CD4-positive, alpha-beta T cell treated with Interleukin-12 subunit alpha and Interleukin-12 subunit beta, for 1 hour (primary cell): ENCODE measurements at places on chromosomes 1 and 21.

GRCh38 chr1:51236531-51237350 is 668 bp downstream of the RNF11 start:
- DNase-seq = peak; percentile 49

GRCh38 chr21:14500873-14501272 is 45.2 kb downstream of the SAMSN1 start:
- no peak for DNase-seq

DNA sequence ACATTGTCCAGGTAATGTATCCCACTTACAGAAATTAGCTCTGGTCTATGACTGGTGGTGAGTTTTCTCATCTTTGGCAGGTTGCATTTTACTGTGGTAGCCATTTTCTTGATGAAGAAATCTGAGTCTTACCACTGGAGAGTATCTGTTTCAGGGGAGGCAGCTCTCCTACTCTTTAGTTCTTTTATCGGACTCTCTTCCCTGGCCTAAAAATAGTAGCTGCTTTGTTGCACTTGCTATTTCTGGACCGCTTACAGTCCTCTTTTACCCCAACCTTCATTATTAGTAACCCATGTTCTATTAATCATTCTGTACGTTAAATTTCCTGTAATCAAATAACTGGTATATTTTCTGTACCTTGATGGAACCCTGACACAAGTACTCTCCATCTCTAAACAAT is 720.8 kb downstream of the PLA2G4A start:
- DNase-seq = no peak

DNA sequence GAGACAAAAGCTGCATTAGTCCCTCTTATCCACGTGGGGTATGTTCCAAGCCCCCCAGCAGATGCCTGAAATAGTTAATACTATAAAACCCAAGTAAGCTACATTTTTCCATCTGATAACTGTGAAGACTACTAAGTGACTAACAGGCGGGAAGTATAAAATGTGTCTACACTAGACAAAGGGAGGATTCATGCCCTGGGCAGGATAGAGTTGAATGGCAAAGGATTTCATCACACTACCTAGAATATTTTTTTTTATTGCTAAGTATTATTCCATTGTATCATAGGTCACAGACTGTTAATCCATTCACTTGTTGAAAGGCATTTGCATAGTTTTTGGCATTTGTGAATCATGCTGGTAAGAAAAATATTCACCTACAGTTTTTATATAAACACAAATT is 26.4 kb upstream of the CFHR4 start:
- no peak for DNase-seq

DNA sequence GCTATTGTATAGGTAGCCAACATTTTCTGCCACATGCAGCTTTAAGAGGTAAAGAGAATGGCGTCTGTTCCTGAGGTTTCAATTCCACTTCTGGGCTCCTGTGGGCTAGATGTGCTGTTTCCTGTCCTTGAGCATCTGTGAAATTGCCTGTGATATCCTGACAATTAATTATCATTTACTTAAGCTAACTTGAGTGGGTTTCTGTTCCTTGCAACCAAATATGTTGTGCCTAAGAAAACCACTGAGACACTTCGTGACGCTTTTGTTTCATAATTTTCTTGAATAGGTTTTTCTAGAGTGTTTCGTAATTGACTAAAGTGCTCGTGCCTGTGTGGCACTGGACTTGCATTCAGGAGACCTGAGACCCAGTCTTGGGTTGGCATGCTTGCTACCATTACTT is 127.3 kb upstream of the POU3F1 start:
- peak; percentile 1 for DNase-seq

- DNase-seq = no peak
Observed at GRCh38 chr21:30408782-30409494, 13.1 kb downstream of the KRTAP13-1 start.

GRCh38 chr1:51381964-51382363 is 51.6 kb upstream of the TTC39A start:
- DNase-seq = no peak

GRCh38 chr1:10960411-10961299 is 51.8 kb upstream of the TARDBP start:
- peak; percentile 76 for DNase-seq

DNA sequence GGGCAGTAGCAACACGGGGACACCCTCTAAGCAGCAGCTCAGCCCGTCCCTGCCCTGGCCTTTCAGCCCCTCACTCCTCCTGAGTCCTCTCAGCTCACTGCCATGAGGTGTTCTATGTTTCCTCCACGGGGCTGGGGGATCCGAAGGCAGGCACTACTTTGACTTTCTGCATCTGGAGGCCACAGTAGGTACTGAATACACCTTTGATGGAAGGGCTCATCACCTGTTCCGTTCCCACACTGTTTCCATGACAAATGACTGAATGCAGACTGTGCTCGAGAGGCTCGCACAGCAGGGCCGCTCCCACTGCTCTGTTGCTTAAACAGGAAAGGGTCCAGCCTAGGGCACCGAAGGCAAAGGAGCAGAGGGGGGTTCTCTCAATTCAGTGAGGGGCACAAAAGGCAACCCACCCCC is 77.6 kb upstream of the DNAH14 start:
- no peak for DNase-seq
